ENCODE measurements at places on chromosomes 13 and 19.

DNA sequence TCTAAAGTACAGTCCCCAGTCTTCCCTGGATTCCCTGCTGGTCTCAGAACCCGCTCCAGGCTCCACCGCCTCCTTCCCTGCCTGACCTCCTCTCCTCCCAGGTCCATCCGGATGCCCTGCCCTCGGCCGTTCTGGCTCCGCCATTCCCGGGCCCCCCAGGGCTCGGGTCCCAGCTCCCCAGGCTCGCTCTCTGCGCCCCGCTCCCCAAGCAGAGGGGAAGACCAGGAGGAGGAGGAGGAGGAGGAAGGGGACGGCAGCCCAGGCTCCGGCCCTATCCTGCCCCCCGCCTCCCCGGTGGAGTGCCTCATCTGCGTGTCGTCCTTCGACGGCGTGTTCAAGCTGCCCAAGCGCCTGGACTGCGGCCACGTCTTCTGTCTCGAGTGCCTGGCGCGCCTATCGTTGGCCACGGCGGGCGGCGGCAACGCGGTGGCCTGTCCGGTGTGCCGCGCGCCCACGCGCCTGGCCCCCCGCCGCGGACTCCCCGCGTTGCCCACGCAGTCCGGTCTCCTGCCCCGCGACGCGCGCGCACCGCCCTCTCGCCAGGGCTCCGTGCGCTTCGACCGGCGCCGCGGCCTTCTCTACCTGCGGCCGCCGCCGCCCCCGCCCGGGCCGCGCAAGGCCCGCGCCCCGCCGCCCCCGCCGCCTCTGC, 647 bp downstream of the RNF225 start:
- DNase-seq: no peak
- H3K36me3 ChIP-seq: peaks cover 52% of the 10 kb centered on the region
- peaks cover 8% of the 10 kb centered on the region for H3K4me1 ChIP-seq
- H3K27ac ChIP-seq: no peak overlapping the region

DNA sequence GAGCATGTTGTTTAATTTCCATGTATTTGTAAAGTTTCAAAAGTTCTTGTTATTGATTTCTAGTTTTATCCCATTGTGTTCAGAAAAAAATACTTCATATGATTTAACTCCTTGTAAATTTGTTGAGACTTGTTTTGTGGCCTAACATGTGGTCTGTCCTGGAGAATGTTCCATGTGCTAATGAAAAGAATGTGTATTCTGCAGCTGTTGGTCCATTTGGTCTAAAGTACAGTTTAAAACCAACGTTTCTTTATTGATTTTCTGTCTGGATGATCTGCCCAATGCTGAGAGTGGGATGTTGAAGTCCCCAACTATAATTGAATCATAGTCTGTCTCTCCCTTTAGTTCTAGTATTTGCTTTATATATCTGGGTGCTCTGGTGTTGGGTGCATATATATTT, 34.9 kb upstream of the TPP2 start:
- no peaks in the 10 kb centered on the region for H3K27me3 ChIP-seq
- H3K36me3 ChIP-seq: no peaks in the 10 kb centered on the region
- H3K27ac ChIP-seq: no peak overlapping the region
- H3K4me1 ChIP-seq: no peaks in the 10 kb centered on the region

DNA sequence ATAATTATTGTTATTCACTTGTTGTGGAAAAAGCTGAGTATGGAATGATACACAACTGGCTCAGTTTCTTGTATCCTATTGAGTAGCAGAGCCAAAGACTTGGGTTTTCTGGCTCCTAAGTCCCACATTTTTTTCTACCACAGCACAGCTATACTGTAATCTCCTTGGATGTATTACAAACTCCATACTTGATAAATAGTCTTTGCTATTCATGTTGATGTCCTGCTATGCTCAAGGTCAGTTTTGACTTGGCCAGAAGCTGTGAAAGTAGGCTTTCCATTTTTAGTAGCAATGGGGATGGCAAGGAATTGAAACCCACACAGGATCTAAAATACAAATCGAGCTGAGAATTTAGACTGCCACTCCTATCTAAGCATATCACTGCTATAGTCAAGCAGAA, 79.1 kb downstream of the B3GLCT start:
- H3K4me1 ChIP-seq: no peaks in the 10 kb centered on the region
- H3K27me3 ChIP-seq: no peaks in the 10 kb centered on the region
- H3K36me3 ChIP-seq: peaks cover 36% of the 10 kb centered on the region
- no peak overlapping the region for H3K4me3 ChIP-seq

DNA sequence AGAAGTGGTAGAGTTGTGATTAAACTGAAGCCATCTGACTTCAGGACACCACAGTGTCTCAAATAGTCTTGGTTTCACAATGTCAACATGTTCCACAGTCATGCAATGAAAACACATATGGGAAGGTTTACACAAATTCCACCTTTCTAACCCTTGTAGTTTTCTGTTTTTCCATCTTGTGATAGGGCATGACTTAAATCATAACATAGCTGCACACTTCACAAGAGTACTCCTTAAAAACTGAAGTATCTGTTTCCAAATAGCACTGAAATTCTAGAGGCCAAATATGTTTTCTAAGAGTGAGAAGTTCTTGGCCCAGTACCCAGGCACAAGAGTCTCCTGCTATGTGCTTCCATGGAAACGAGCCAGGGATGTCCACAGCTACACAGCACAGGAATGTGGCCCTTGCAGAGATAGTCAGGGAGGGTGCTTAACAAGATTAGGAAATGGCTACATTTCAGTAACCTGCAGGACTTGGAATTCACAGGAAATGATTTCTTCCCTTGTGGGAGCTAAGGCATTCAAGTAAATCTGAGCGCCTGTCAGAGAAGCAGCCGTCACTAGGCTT, 269.1 kb downstream of the NDFIP2 start:
- H3K27me3 ChIP-seq: no peaks in the 10 kb centered on the region
- DNase-seq: peak; percentile 67
- H3K4me3 ChIP-seq: no peak overlapping the region
- no peak overlapping the region for H3K27ac ChIP-seq
- H3K36me3 ChIP-seq: no peaks in the 10 kb centered on the region

GRCh38 chr19:41189425-41190065, 3.5 kb upstream of the CYP2S1 start:
- H3K4me3 ChIP-seq: no peak overlapping the region
- no peak overlapping the region for H3K27ac ChIP-seq
- H3K4me1 ChIP-seq: peaks cover 10% of the 10 kb centered on the region
- no peaks in the 10 kb centered on the region for H3K36me3 ChIP-seq

- no peaks in the 10 kb centered on the region for H3K27me3 ChIP-seq
- no peak overlapping the region for H3K4me3 ChIP-seq
- DNase-seq: no peak
- H3K4me1 ChIP-seq: peaks cover 5% of the 10 kb centered on the region
- no peak overlapping the region for H3K27ac ChIP-seq
- peaks cover 6% of the 10 kb centered on the region for H3K36me3 ChIP-seq
These were observed 1.0 kb upstream of the RFC3 start for GRCh38 chr13:33816912-33817311.

GRCh38 chr13:42569576-42570344, 4.2 kb upstream of the TNFSF11 start:
- H3K4me1 ChIP-seq: no peaks in the 10 kb centered on the region
- DNase-seq: no peak
- no peaks in the 10 kb centered on the region for H3K36me3 ChIP-seq
- H3K27me3 ChIP-seq: no peaks in the 10 kb centered on the region

DNA sequence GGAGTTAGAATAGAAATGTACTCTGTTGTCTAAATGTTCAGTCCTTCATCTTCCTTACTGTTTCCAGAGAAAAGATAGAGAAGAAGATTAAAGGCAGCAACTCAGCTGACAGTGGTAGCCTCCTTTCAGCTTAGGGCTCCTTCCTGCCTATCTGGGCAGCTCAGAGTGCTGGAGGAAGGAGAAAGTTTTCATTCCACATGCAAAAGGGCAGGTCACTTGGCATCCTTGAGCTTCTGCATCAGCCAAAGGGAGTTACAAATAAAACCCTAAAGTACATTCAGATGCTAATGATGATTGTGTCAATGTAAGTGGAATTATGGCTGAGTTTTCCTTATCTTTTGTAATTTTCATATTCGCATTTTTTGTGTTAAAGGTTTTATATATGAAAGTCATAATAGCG, 58.9 kb downstream of the ESD start:
- H3K4me3 ChIP-seq: no peak overlapping the region
- no peaks in the 10 kb centered on the region for H3K4me1 ChIP-seq
- H3K27ac ChIP-seq: no peak overlapping the region
- no peaks in the 10 kb centered on the region for H3K27me3 ChIP-seq

- no peaks in the 10 kb centered on the region for H3K36me3 ChIP-seq
- H3K4me1 ChIP-seq: no peaks in the 10 kb centered on the region
- H3K27me3 ChIP-seq: no peaks in the 10 kb centered on the region
- DNase-seq: no peak
- no peak overlapping the region for H3K4me3 ChIP-seq
These were observed 11.1 kb downstream of the GJA3 start for GRCh38 chr13:20149762-20150161.

GRCh38 chr19:45385392-45386221, 15.2 kb upstream of the ERCC2 start:
- no peaks in the 10 kb centered on the region for H3K36me3 ChIP-seq
- H3K4me3 ChIP-seq: no peak overlapping the region
- no peak for DNase-seq
- no peaks in the 10 kb centered on the region for H3K4me1 ChIP-seq
- H3K27me3 ChIP-seq: no peaks in the 10 kb centered on the region

DNA sequence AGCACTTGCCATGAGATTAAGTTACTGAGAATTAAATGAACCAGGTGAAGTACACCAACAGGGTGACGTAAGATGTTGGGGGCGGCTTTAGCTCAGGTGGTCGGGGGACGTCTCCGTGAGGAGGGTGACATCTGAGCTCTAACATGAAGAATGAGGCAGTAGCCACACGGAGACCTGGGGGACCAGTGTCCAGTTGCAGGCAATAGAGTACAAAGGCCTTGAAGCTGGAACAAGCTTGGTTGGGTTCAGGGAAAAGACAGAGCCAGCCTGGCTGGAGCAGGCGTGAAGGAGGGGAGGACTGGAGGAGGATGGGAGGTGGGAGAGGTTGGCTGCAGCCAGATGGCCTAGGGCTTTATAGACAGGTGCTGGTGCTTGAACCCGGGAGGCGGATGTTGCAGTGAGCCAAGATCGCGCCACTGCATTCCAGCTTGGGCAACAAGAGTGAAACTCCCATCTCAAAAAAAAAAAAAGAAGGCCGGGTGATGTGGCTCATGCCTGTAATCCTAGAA, 1.6 kb downstream of the SPINT2 start:
- DNase-seq: no peak
- H3K27ac ChIP-seq: peak overlapping the region; percentile 93

DNA sequence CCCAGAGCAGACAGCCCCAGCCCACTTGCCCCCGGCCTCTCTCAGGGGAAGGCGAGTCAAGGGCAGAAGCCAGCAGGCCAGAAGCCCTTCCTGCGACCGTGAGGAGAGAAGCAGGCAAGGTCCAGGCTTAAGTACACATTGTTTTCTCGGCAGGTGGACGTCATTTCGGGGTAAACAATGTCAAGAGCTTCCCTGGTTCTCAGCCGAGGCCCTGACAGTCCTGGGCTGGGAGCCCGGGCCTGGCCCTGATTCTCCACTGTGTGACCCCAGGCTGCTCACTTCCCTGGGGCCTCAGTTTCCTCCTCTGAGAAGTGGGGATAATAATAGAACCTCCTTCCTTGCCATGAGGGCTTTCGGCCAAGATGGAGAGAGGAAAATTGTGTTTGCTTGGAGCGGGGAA, 19.4 kb downstream of the PLVAP start:
- no peaks in the 10 kb centered on the region for H3K36me3 ChIP-seq
- no peak overlapping the region for H3K4me3 ChIP-seq
- no peak for DNase-seq
- H3K27ac ChIP-seq: no peak overlapping the region

GRCh38 chr19:43416951-43417623, 2.4 kb downstream of the TEX101 start:
- H3K36me3 ChIP-seq: no peaks in the 10 kb centered on the region
- H3K27me3 ChIP-seq: no peaks in the 10 kb centered on the region
- H3K4me1 ChIP-seq: no peaks in the 10 kb centered on the region

DNA sequence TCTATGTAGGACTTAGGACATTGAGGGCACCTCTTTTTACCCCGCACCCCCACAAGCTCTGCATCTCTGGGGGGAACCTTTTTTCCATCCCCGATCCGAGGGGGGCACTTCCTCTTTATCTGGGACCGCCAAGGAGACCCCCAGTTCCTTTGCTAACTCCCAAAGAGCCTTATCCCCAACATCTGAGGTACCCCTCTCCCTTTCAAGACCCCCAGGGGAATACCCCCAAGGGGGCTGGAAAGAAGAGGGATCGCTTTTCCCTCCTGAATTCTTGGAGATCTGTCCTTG, 1.1 kb downstream of the TNFSF9 start:
- no peak for DNase-seq
- H3K27ac ChIP-seq: peak overlapping the region; percentile 85
- H3K4me1 ChIP-seq: no peaks in the 10 kb centered on the region
- H3K36me3 ChIP-seq: peaks cover 13% of the 10 kb centered on the region

DNA sequence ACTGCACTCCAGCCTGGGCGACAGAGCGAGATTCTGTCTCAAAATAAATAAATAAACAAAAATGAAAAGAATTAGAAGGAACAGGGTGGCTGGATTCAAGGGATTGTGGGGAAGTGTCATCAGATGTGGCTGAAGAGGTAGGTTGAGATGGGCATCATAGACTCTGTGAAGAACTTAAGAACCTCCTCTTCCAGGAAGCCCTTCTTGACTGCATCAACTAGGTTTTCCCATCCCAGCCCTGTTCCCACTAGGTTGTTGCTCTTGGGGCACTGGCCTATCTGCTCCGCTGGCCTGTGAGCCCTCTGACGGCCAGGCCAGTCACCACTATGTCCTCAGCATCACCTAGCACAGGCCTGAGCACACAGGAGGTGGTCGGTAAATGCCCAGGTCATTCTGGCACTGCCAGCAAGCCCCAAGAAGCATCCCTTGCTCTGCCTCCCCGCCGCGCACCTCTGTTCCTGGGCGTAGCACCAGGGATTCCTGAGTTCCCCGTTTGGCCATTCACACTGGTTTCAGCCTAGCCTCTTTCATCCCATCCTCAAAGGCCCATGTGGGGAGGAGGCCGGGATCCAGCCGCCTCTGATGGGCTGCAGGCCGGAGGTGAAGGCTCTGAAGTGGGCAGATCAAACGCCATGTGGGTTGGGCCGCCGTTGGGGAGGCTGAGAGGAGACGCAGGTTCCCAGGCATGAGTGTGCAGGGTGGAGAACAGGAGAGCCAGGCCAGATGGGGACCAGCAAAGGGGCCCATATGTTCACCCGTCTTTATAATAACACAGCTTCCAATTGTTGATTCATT, 27.6 kb upstream of the SLC1A5 start:
- no peak for DNase-seq
- H3K27me3 ChIP-seq: no peaks in the 10 kb centered on the region
- H3K4me1 ChIP-seq: peaks cover 32% of the 10 kb centered on the region
- H3K27ac ChIP-seq: no peak overlapping the region
- H3K36me3 ChIP-seq: no peaks in the 10 kb centered on the region

- H3K27ac ChIP-seq: no peak overlapping the region
- no peaks in the 10 kb centered on the region for H3K36me3 ChIP-seq
- no peaks in the 10 kb centered on the region for H3K4me1 ChIP-seq
These were observed 12.6 kb downstream of the LRRC4B start for GRCh38 chr19:50555450-50556281.

DNA sequence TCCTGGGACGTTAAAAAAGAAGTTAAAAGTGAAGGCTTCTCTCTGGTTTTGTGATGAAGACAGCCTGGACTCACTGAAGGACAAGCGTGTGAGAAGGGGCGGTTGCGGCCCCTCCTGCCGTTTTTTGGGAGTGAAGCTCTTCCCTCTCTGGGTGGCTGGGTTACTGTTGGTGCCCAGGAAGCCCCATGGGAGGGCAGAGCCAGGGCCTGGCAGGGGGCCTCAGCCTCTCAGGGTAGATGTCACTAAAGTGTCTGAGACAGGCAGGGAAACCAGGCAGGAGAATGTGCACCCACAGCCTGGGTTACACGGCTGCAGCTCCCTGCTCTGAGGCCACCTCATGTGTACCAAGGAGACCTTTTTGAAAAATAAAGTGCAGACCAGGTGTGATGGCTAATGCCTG, 1.5 kb upstream of the WDR88 start:
- no peaks in the 10 kb centered on the region for H3K27me3 ChIP-seq
- no peak overlapping the region for H3K4me3 ChIP-seq
- peaks cover 10% of the 10 kb centered on the region for H3K36me3 ChIP-seq
- no peak overlapping the region for H3K27ac ChIP-seq
